ENCODE measurements at places on chromosomes 6 and 20.

DNA sequence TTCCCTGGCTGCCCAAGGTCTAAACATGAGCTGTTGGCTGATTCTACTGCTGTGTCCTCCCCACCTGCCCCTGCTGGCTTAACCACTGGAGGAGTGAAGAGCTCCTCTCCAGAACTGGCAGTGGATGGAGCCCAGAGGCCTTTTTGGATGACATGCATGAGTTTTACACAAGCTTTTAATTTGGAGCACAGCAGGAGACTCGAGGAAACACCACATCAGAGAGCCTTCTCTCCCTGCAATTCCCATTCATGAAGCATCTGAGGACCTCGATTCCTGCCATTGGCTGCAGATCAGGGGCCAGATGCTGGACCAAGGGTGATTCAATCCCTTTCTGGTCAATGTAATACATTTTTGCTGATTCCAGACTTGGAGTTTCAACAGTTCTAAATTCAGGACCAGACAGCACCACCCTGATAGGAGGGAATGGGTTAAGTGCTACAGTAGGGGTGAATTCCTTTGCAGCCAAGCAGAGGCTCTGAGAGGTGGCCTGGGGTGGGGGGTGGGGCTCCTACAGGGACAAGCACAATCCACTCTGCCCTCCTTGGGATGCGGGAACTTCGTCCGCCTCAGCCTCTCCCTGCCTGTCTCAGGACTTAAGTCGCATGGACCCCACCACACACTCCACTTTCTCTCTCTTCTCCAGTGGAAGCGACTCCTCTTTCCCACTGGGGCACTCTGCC is 599 bp upstream of the PSORS1C1 start:
- no peak for DNase-seq
- peaks cover 26% of the 10 kb centered on the region for H3K27me3 ChIP-seq
- H3K4me1 ChIP-seq = peaks cover 12% of the 10 kb centered on the region
- no peaks in the 10 kb centered on the region for H3K36me3 ChIP-seq

DNA sequence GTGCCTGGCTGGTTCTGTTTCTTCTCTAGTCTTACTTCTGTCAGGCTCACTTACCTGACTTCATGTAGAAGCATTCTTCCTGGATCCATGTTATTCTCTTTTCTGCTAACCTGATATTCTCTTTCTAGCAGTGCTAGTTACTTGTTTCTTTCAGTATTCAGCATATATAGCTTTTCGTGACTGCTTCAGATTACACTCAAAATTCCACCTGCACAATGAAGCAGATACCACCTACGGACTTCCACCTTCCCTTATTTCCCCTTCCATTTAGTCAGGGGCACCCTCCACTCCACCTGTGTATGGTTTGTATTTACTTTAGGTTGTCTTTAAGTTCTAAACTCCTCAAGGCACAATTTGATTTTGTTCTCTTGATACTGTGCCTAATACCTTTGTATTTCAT is 36.8 kb downstream of the ZFAND3 start:
- no peak overlapping the region for H3K4me3 ChIP-seq
- H3K27me3 ChIP-seq = no peaks in the 10 kb centered on the region
- H3K4me1 ChIP-seq = peaks cover 36% of the 10 kb centered on the region

DNA sequence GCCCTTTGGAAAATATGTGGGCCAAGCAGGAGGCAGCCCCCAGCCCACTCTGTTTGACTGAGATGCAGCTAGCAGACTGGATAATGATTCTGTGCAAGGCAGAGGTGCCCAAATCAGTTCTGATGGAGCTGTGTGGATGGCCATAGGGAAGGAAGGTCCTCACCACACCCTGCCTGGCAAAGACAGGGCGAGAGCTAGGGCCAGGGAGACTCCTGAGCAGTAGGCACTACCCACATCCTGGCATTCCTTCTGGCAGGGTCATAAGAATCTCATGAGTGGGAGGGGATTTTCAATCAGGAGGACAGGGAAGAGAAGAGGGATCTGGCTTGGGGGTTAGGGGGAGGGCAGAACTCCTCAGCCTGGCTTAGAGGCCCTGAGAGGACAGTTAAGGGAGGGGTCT is 18.6 kb upstream of the TREM2 start:
- H3K27ac ChIP-seq = no peak overlapping the region
- H3K27me3 ChIP-seq = peaks cover 2% of the 10 kb centered on the region
- peaks cover 25% of the 10 kb centered on the region for H3K4me1 ChIP-seq
- no peaks in the 10 kb centered on the region for H3K36me3 ChIP-seq
- no peak for DNase-seq

- no peaks in the 10 kb centered on the region for H3K36me3 ChIP-seq
- no peak overlapping the region for H3K27ac ChIP-seq
- no peak overlapping the region for H3K4me3 ChIP-seq
- H3K27me3 ChIP-seq = no peaks in the 10 kb centered on the region
Observed at GRCh38 chr6:23647045-23647444, 479.0 kb upstream of the NRSN1 start.

DNA sequence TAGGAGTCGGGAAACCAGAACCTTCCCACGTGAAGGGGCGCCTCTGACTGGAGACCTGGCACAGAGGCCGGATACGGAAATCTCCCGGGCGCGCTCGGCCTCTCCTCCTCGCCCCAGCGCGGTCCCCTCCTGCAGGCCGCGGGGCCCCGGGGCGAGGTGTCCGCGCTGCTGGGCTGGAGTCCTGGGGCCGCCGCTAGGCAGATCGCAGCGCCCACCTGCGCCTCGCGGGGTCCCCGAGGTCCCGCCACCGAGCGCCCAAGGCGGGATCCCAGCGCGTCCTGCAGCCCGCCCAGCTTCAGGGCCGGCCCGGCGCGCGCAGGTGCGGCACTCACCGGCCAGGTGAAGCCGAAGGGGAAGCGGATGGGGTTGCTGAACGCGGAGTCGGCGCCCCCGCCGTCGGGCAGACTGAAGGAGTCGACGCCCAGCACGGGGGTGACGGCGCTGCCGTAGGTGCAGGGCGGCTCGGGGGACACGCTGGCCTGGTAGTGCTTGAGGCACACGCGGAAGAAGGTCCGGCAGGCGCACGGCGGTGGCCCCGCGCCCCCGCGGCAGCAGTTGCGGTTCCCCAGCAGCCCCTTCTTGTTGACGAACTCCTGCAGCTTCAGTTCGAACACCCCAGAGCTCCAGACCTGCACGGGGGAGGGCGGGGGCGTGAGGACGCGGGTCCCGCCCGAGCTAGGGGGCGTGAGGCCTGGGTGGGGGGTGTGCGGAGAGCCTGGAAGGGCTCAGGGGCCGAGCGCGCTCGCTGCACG is 1.5 kb downstream of the DLL1 start:
- H3K4me3 ChIP-seq = peak overlapping the region; percentile 84
- peaks cover 38% of the 10 kb centered on the region for H3K4me1 ChIP-seq
- H3K27ac ChIP-seq = no peak overlapping the region

GRCh38 chr20:10428008-10428407 is 6.0 kb downstream of the MKKS start:
- no peaks in the 10 kb centered on the region for H3K27me3 ChIP-seq
- no peak overlapping the region for H3K27ac ChIP-seq
- DNase-seq = no peak
- H3K4me1 ChIP-seq = peaks cover 33% of the 10 kb centered on the region

GRCh38 chr20:4242376-4242775 is 227.0 kb upstream of the RNF24 start:
- peaks cover 2% of the 10 kb centered on the region for H3K4me1 ChIP-seq
- DNase-seq = no peak
- peaks cover 34% of the 10 kb centered on the region for H3K27me3 ChIP-seq
- no peak overlapping the region for H3K4me3 ChIP-seq
- H3K36me3 ChIP-seq = no peaks in the 10 kb centered on the region

DNA sequence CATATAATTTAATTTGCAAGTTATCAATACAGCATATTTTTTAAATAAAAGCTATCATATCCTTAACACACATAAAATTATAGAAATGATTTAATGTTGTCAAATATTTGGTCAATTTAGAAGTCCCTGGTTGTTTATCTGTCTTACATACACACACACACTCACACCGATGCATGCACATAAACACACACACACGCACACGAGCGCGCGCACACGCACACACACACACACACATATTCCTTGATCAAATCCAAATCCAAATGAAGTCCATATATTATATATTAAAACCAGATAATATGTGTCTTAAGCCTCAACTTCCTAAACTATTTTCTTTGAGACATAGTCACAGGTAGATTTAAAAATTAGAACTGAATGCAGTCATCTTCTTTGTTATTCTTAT is 120.3 kb downstream of the CLVS2 start:
- no peak overlapping the region for H3K4me3 ChIP-seq
- no peaks in the 10 kb centered on the region for H3K4me1 ChIP-seq
- no peak overlapping the region for H3K27ac ChIP-seq
- no peaks in the 10 kb centered on the region for H3K27me3 ChIP-seq
- no peak for DNase-seq

- H3K4me1 ChIP-seq = peaks cover 32% of the 10 kb centered on the region
- H3K4me3 ChIP-seq = no peak overlapping the region
- no peak for DNase-seq
- H3K27ac ChIP-seq = peak overlapping the region; percentile 13
- no peaks in the 10 kb centered on the region for H3K27me3 ChIP-seq
Observed at GRCh38 chr6:116468293-116468692, 7.1 kb downstream of the CALHM6 start.

- H3K27ac ChIP-seq = no peak overlapping the region
- H3K4me3 ChIP-seq = no peak overlapping the region
- DNase-seq = no peak
Observed at GRCh38 chr20:38537176-38537575, 43.8 kb upstream of the ADIG start.

DNA sequence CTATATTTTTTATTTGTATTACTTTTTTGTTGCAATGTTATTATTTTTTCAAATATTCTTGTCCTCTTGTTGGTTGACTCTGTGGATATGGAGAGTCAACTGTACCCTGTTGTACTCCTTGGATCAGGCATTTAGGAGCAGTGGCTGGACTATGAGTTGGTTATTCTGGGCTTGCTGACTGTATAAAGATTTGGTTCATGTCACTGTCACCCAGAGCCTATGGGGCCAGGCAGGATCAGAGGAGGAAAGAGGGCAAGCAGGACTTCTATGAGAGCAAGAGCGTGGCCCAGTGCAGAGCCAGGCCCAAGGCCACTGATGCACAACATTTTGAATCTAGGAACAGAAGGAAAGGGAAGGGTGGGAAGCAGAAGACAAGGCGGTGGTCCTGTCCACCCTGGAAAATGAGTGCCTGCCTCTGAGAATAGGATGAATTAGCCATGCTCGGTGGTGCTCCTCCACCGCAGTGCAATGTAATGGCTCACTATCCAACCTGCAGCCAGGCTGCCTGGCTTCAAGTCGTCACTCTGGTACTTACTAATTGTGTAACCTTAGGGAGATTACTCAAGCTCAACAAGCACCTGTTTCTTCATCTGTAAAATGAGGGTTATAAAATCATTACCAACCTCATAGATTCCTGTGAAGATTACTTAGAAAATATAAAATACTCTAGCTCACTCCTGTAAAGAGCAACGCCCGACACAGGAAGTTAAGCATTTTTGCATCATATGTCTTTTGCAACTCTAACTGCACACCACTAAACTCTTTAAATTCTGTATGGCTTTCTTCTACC is 192.1 kb downstream of the KCNQ5 start:
- peaks cover 3% of the 10 kb centered on the region for H3K36me3 ChIP-seq
- H3K27me3 ChIP-seq = no peaks in the 10 kb centered on the region
- no peak overlapping the region for H3K27ac ChIP-seq
- peaks cover 6% of the 10 kb centered on the region for H3K4me1 ChIP-seq
- no peak overlapping the region for H3K4me3 ChIP-seq
- no peak for DNase-seq

GRCh38 chr6:131694832-131695426 is 6.3 kb downstream of the OR2A4 start:
- no peak overlapping the region for H3K27ac ChIP-seq
- peaks cover 3% of the 10 kb centered on the region for H3K27me3 ChIP-seq
- no peak overlapping the region for H3K4me3 ChIP-seq
- DNase-seq = no peak
- peaks cover 2% of the 10 kb centered on the region for H3K4me1 ChIP-seq
- H3K36me3 ChIP-seq = no peaks in the 10 kb centered on the region

- no peak overlapping the region for H3K27ac ChIP-seq
- no peak overlapping the region for H3K4me3 ChIP-seq
- no peaks in the 10 kb centered on the region for H3K36me3 ChIP-seq
- no peak for DNase-seq
Observed at GRCh38 chr20:39909447-39909846, 779.6 kb downstream of the MAFB start.

DNA sequence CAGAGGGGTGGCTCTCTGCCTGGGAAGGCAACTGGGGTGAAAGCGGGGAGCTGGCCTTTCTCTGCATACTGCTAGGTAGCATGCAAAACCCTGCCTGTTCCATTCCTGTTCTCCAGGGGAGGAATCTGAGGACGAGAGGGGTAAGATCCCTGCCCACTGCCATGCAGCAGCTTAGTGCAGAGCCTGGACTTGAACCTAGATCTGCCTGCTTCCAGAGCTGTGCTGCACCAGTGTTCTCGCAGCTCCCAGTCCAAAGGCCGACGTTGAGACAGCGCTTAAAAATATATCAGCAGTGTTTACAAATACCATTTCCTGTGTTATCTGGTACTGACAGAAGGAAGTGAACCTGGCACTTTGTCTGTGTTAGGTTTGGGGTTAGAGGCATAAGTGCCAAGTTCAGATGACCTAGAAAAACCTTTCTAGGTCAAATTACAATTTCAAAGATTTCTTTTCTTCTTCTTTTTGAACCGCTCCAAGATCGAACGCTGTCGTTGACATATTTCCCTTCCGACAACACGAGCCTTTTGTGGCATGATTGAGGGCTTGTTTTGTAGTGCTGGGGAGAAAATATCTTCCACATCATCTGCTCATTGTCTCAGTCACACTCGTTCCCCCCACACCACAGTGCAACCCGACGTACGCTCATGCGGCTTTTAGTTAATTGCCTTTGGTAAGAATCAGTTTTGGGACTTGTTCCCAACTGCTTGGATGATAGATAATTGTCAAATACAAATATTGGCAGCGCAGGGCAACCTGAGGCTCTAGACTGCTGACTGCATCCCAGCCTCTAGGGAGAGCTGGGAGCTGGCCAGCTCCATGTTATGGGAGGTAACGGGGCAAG is 44.6 kb downstream of the TOX2 start:
- peaks cover 22% of the 10 kb centered on the region for H3K4me1 ChIP-seq
- H3K27ac ChIP-seq = peak overlapping the region; percentile 15
- peaks cover 5% of the 10 kb centered on the region for H3K36me3 ChIP-seq

DNA sequence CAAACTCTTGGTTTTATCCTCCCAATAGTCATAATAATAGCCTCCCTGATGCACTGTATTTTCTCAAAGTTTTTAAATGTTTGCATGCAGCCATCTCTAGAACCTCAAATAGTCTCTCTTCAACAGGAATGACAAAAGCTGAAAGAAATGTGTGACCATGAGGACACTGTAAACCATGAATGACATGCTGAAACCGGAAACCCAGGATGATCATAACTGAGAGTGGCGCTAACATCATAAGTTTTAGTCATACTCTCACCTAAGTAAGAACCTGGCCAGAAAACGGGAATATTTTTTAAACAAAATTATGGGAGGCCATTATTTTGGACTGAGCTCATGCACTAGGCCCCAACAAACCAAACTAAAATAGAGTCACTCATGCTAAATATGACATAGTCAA is 278.4 kb upstream of the STXBP5 start:
- no peak overlapping the region for H3K27ac ChIP-seq
- no peaks in the 10 kb centered on the region for H3K36me3 ChIP-seq
- no peak overlapping the region for H3K4me3 ChIP-seq

GRCh38 chr20:47857569-47858464 is 72.5 kb upstream of the SULF2 start:
- H3K36me3 ChIP-seq = no peaks in the 10 kb centered on the region
- peaks cover 11% of the 10 kb centered on the region for H3K4me1 ChIP-seq
- peak overlapping the region; percentile 62 for H3K27ac ChIP-seq
- peaks cover 1% of the 10 kb centered on the region for H3K27me3 ChIP-seq
- no peak for DNase-seq

- H3K27me3 ChIP-seq = peaks cover 23% of the 10 kb centered on the region
- DNase-seq = no peak
- no peak overlapping the region for H3K27ac ChIP-seq
- no peaks in the 10 kb centered on the region for H3K36me3 ChIP-seq
- peaks cover 5% of the 10 kb centered on the region for H3K4me1 ChIP-seq
Observed at GRCh38 chr20:62702895-62703852, 5.5 kb upstream of the NTSR1 start.

Data from memory B cell (primary cell).